Left lobe of liver (tissue), 2 donors: ENCODE measurements at places on chromosomes 2 and 18. TPM values are rescaled to one million over a fixed set of nuclear protein-coding genes. Genes with fewer than 3 reads are reported as not detected.

Gene CRYBA2
- not detected for total RNA-seq

Gene GRB14
- 39.3 TPM for total RNA-seq

Gene GBX2
- total RNA-seq: not detected

Gene POLR1B
- 16.2 TPM for total RNA-seq

Gene LBX2
- 7.7 TPM for total RNA-seq

Gene CYS1
- total RNA-seq: 0.65 TPM

Gene PAX8
- total RNA-seq: 0.65 TPM

Gene SIX3
- not detected for total RNA-seq

Gene FZD7
- total RNA-seq: 0.75 TPM

Gene VWA3B
- 0.18 TPM for total RNA-seq

Gene C2orf72
- 125 TPM for total RNA-seq

Gene ADAM23
- total RNA-seq: 0.03 TPM

Gene HOXD3
- not detected for total RNA-seq

Gene OSR1
- 0.18 TPM for total RNA-seq
